ENCODE measurements at places on chromosomes 11 and 22. TPM values are rescaled to one million over a fixed set of nuclear protein-coding genes. Genes with fewer than 3 reads are reported as not detected.

CD6 gene
- 1.1 TPM for total RNA-seq

SCN3B gene
- 0.10 TPM for total RNA-seq

INS gene
- total RNA-seq, result not detected

JAML gene
- total RNA-seq, result 0.39 TPM

GRCh38 chr11:134679592-134679991 lies 267.6 kb upstream of the B3GAT1 start:
- DNase-seq, result no peak
- no peaks in the 10 kb centered on the region for H3K4me1 ChIP-seq
- no peak overlapping the region for H3K27ac ChIP-seq

GRCh38 chr22:42275970-42276369 lies 5.5 kb upstream of the TCF20 start:
- DNase-seq, result no peak
- no peak overlapping the region for H3K27ac ChIP-seq
- no peaks in the 10 kb centered on the region for H3K27me3 ChIP-seq
- no peaks in the 10 kb centered on the region for H3K36me3 ChIP-seq
- peaks cover 22% of the 10 kb centered on the region for H3K4me1 ChIP-seq
- H3K4me3 ChIP-seq, result no peak overlapping the region

DNA sequence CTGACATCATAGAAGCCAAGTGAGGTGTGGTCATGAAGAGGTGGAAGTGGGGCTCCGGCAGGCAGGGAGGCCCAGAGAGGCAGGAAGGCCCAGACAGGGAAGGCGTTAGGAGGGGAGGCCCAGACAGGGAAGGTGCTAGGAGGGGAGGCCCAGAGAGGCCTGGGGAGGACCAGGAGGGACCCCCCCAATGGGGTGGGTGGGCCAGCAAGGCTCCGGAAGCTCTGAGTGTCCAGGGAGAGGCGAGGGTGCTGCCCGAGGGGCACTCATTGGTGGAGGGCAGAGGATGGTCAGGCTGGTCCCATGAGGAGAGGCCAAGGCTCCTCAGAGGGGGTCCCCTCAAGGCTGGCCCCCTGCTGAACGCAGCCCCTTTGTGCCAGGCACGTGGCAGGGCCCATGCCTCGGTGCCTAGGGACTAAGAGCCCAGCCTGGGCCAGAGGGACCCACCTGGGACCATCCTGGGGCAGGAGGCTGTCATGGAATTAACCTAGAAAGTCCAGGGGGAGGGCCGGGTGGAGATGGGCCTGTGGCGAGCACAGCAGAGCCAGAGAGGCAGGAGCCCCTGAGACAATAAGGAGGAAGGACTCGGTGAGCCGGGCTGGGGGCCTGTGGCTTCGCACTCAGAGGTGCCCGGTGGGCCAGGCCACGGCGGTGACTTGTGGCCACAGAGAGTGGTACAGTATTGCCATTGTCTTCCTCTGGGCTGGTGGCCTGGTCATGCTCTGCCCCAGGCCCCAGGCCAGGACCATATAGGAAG lies 12.2 kb downstream of the PHLDA2 start:
- DNase-seq, result no peak
- H3K27me3 ChIP-seq, result no peaks in the 10 kb centered on the region
- H3K4me3 ChIP-seq, result no peak overlapping the region
- H3K27ac ChIP-seq, result no peak overlapping the region

GRCh38 chr22:19448739-19449421 lies 1.4 kb upstream of the C22orf39 start:
- DNase-seq, result no peak
- no peaks in the 10 kb centered on the region for H3K27me3 ChIP-seq
- no peaks in the 10 kb centered on the region for H3K36me3 ChIP-seq
- no peak overlapping the region for H3K27ac ChIP-seq

GRCh38 chr11:22879630-22880029 lies 19.4 kb upstream of the CCDC179 start:
- no peaks in the 10 kb centered on the region for H3K36me3 ChIP-seq
- no peak for DNase-seq
- no peaks in the 10 kb centered on the region for H3K27me3 ChIP-seq
- no peak overlapping the region for H3K27ac ChIP-seq
- no peaks in the 10 kb centered on the region for H3K4me1 ChIP-seq
- H3K4me3 ChIP-seq, result no peak overlapping the region

GRCh38 chr11:118659953-118660680 lies 19.3 kb downstream of the TREH start:
- no peak overlapping the region for H3K4me3 ChIP-seq
- 0 out of 2 replicates have a peak, but pooled peaks cover 2% of the 10 kb centered on the region for H3K36me3 ChIP-seq
- peaks cover 12% of the 10 kb centered on the region for H3K4me1 ChIP-seq
- no peak for DNase-seq

- peak overlapping the region; percentile 61 for H3K27ac ChIP-seq
- peak overlapping the region; percentile 60 for H3K4me3 ChIP-seq
- peaks cover 11% of the 10 kb centered on the region for H3K4me1 ChIP-seq
- no peaks in the 10 kb centered on the region for H3K27me3 ChIP-seq
These were observed 729 bp downstream of the IL17RA start for GRCh38 chr22:17085277-17086181.

DNA sequence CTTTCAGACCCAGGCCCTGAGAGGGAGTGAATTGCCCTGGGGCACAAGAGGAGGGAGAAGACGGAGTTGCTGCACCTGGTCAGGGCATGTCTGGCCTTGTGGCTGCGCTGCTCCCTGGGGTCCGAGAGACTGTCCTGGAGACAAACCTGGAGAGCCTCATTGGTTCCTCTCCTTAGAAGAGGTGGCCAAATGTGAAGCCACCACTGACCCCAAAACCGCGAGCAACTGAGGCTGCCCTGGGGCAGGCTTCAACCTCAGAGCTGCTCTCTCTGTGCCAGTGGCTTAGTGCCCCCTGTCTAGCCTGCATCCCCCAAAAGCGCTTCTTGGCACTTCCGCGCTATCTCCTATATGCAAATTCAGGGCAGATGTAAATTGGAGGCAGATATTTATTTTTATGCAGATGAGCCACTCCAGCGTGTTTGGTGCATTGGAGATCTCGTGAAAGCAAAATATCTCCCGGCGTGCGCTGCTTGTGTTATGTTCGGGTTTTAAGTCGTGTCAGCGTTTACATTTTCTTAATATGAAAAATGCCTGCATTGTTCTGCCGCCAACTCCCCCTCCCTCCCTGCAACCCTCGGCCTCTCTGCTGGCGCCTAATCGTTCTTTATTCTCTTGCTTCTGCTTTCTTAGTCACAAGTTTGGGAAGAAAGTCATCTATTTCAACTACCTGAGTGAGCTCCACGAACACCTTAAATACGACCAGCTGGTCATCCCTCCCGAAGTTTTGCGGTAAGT lies 69.5 kb downstream of the ARHGAP8 start:
- H3K36me3 ChIP-seq, result no peaks in the 10 kb centered on the region
- H3K4me1 ChIP-seq, result no peaks in the 10 kb centered on the region
- H3K27me3 ChIP-seq, result no peaks in the 10 kb centered on the region
- no peak overlapping the region for H3K27ac ChIP-seq
- DNase-seq, result no peak

DNA sequence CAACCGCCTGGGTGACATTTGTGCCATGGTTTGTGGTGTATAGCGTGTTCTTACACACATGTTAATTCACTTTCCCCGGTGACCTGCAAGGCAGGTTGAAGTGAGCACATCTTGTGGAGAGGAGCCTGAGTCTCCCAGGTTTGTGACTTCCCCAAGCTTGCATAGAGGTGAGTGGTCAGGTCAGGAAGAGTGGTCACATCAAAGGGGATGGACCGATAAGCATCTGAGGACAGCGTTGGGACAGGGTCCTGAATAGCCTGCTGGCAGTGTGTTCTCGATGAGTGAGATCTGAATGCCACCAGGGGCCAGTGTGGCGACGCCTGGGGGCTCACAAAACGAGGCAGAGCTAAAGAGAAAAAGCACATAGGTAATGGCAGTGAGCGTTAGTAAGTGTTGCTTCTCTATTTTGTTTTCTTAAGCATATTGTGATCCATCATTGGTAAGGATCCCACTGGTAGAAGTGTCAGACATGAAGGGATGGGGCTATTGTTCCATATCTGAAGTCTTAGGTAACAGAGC lies 154.6 kb downstream of the GRIK4 start:
- H3K4me1 ChIP-seq, result no peaks in the 10 kb centered on the region
- no peak for DNase-seq
- H3K27ac ChIP-seq, result no peak overlapping the region
- no peaks in the 10 kb centered on the region for H3K36me3 ChIP-seq
- no peak overlapping the region for H3K4me3 ChIP-seq
- peaks cover 33% of the 10 kb centered on the region for H3K27me3 ChIP-seq

- no peaks in the 10 kb centered on the region for H3K4me1 ChIP-seq
- H3K27me3 ChIP-seq, result peaks cover under 1% of the 10 kb centered on the region
- H3K36me3 ChIP-seq, result no peaks in the 10 kb centered on the region
- DNase-seq, result no peak
- H3K27ac ChIP-seq, result no peak overlapping the region
These were observed 6.6 kb downstream of the MPPED2 start for GRCh38 chr11:30579415-30580175.

DNA sequence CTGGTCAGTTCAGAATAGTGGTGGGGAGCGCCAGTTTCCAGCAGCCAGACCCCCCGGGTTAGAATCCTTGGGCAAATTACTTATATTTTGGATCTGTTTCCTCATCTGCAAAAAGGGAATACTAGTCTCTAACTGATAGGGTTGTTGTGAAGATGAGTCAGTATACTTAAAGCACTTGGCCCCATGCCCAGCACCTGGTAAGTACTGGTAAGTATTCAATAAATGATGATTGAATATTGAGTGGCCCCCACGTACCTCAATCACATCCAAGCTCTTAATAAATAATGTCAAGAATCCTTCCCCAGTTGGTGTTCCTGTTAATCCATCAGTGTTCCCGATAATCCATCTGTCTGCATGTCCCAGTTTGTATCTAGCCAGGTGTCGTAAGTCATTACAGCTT lies 12.1 kb downstream of the ACP2 start:
- peaks cover 20% of the 10 kb centered on the region for H3K4me1 ChIP-seq
- H3K4me3 ChIP-seq, result no peak overlapping the region
- DNase-seq, result no peak
- H3K27ac ChIP-seq, result peak overlapping the region; percentile 0

GRCh38 chr22:49554741-49555140 lies 272.9 kb downstream of the BRD1 start:
- no peaks in the 10 kb centered on the region for H3K4me1 ChIP-seq
- no peaks in the 10 kb centered on the region for H3K36me3 ChIP-seq
- DNase-seq, result no peak
- H3K4me3 ChIP-seq, result no peak overlapping the region
- no peak overlapping the region for H3K27ac ChIP-seq
- H3K27me3 ChIP-seq, result peaks cover 5% of the 10 kb centered on the region

DNA sequence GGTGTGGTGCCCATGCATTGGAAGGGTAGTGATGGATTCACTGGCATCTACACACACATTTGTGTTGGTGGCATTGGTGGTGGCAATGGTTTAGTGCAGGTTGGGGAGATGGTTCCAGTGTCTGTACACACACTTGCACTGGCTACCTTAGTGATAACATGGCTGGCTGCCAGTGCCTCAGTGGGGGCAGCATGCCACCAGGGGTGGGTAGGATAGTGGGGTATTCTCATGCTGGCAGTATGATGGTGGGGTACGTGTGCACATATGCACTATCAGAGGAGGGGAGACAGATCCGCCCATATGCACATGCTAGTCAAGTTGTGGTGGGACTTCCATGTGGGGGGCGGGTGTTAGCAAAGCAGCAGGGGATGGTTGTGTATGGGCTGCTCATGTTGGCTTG lies 7.1 kb upstream of the OR8K3 start:
- DNase-seq, result no peak
- H3K27me3 ChIP-seq, result no peaks in the 10 kb centered on the region
- no peak overlapping the region for H3K4me3 ChIP-seq
- H3K36me3 ChIP-seq, result no peaks in the 10 kb centered on the region
- no peaks in the 10 kb centered on the region for H3K4me1 ChIP-seq
- H3K27ac ChIP-seq, result no peak overlapping the region

- no peak overlapping the region for H3K4me3 ChIP-seq
- no peaks in the 10 kb centered on the region for H3K27me3 ChIP-seq
- H3K4me1 ChIP-seq, result peaks cover 10% of the 10 kb centered on the region
- H3K36me3 ChIP-seq, result peaks cover 5% of the 10 kb centered on the region
- no peak overlapping the region for H3K27ac ChIP-seq
- no peak for DNase-seq
These were observed 6.5 kb downstream of the PTDSS2 start for GRCh38 chr11:456533-456932.

GRCh38 chr11:121533601-121534000 lies 80.8 kb upstream of the SORL1-AS1 start:
- no peaks in the 10 kb centered on the region for H3K27me3 ChIP-seq
- H3K4me1 ChIP-seq, result no peaks in the 10 kb centered on the region
- no peaks in the 10 kb centered on the region for H3K36me3 ChIP-seq
- H3K27ac ChIP-seq, result no peak overlapping the region

GRCh38 chr22:49765091-49765771 lies 62.4 kb downstream of the BRD1 start:
- H3K36me3 ChIP-seq, result no peaks in the 10 kb centered on the region
- no peaks in the 10 kb centered on the region for H3K4me1 ChIP-seq
- DNase-seq, result no peak
- H3K27ac ChIP-seq, result no peak overlapping the region

GRCh38 chr22:44710474-44711240 lies 8.7 kb downstream of the PRR5 start:
- no peak overlapping the region for H3K4me3 ChIP-seq
- H3K27ac ChIP-seq, result no peak overlapping the region
- H3K4me1 ChIP-seq, result no peaks in the 10 kb centered on the region
- no peaks in the 10 kb centered on the region for H3K36me3 ChIP-seq

DNA sequence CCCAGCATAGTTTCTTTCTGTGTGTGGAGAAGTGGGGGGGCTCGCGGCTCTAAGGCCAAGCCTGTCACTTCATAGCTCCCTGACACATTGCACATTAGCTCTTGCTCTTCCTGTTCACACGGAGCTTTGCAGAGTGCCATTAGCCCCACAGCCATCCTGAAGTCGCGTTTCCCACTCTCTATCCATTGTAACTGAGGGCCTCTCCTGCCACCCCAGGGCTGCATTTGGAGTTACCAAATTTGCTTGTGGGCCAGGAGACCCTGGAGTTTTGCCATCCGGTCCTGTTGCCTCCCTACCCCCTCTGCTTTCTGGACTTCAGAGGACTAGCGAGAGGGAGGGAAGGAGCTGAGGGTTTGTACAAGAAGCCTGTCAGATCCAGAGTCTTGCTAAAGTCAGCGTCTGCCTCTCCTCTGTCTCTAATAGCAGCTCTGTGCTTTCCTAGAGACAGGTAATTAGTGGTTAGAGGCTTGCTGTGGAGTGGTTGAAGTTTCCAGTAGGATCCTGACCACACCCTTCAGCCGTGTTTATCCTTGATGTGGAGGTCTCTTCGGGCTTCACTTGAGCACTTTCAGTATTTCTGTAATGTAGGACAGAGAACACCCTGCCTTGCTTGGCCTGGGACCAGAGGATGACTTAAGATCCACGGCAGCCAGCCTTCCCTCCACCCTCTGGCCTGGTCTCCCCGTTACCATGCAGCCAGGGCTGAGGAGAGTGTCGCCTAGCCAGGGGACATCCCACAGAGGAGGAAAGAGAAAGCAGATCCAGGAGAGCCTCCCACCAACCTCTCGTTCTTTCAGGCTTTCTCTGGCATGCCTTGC lies 14.1 kb downstream of the DCPS start:
- H3K4me3 ChIP-seq, result no peak overlapping the region
- no peak overlapping the region for H3K27ac ChIP-seq
- no peaks in the 10 kb centered on the region for H3K36me3 ChIP-seq
- no peaks in the 10 kb centered on the region for H3K27me3 ChIP-seq

- no peaks in the 10 kb centered on the region for H3K36me3 ChIP-seq
- H3K27ac ChIP-seq, result no peak overlapping the region
- no peak overlapping the region for H3K4me3 ChIP-seq
- DNase-seq, result no peak
These were observed 68.6 kb downstream of the RAB38 start for GRCh38 chr11:88106666-88107065.

All from Panc1 (cell line).